H54 (cell line): ENCODE measurements at places on chromosomes 11 and 22.

GRCh38 chr22:16955678-16956210 lies 52.3 kb downstream of the GAB4 start:
- DNase-seq: no peak

- no peak for DNase-seq
Measured at GRCh38 chr11:110130642-110131238, 37.5 kb downstream of the ZC3H12C start.

GRCh38 chr22:44210722-44211121 lies 30.0 kb downstream of the PARVG start:
- DNase-seq: no peak

GRCh38 chr22:23849009-23850006 lies 8.4 kb upstream of the SLC2A11 start:
- peak; percentile 80 for DNase-seq

DNA sequence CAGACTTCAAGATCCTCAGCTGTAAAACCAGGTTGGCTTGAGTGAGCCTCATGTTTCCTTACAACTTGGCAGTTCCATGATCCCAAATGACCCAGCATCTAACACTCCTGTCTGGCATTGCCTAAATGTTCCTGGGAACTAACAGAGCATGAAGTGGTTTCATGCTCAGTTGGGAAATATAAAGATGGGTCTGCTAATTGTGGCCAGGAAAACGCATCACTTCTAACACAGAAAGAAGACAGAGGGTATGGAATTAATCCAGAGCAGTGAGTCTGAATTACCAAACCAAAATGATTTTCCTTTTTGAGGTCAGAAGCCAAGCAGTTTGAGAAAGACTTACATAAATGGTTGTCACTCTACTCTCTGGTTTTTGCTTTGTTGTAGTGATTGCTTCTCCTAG lies 60.5 kb upstream of the MMP13 start:
- no peak for DNase-seq

GRCh38 chr11:119759324-119759723 lies 30.3 kb upstream of the NECTIN1 start:
- peak; percentile 55 for DNase-seq

- DNase-seq: peak; percentile 78
Measured at GRCh38 chr11:45102810-45103621, 43.4 kb upstream of the PRDM11 start.

- DNase-seq: no peak
Measured at GRCh38 chr22:39431821-39432251, 25.0 kb upstream of the MGAT3 start.

DNA sequence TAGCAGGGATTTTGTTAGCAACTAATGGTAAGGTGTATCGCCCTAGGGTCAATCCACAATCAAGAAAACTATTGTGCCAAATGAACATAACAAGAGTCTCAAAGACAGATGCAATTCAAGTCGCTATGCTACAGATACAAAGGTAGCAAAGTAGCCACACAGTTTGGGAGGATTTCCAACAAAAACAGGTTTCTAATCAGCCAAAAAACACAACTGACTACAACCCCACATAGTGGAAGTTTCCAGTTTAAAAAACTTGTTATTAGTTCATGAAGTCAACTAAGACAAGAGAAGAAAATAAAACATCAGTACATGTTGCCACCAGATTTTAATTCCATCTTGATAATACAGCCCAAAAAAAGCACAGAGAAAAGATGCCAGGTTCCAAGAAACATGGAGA lies 38.0 kb downstream of the MYH9 start:
- no peak for DNase-seq

DNA sequence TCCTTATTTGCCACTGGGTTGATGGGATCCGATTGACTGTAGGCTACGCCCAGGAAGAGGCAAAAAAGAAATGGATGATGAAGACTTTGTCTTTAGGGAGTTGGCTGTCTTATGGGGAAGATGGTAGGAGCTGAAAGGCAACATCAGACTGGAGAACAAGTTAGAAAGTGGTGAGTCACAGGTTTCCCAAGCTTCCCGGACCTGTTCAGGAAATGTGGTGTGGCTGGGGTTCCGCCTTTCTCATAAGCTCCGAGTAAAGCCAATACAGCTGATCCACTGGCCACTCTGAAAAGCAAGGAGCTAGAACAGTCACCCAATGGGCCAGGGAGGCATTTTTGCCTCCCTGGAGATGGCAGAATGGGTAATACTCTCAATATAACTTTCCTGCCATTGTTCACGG lies 194.5 kb downstream of the SNX19 start:
- no peak for DNase-seq

- DNase-seq: no peak
Measured at GRCh38 chr22:31253949-31254348, 38.3 kb downstream of the PIK3IP1 start.

GRCh38 chr11:64121663-64122410 lies 44.1 kb downstream of the MACROD1 start:
- peak; percentile 65 for DNase-seq

DNA sequence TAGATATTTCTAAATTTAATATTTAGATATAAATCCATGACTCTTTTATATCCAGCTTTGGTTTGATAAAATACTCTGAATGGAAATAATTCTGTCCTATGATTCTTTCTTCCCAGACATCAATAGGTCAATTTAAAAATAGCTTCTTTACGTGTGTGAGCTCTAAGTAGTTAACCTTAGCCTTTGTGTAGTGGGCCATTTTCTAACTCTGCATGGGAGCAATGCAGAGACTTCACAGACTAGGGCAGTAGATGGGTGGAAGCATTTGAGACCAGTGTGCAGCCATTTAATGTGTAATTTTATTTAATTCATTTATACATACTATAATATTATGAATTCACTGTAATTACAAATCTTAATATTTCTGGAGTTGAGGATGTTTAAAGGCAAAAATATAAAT lies 23.8 kb downstream of the GAS2 start:
- DNase-seq: no peak

DNA sequence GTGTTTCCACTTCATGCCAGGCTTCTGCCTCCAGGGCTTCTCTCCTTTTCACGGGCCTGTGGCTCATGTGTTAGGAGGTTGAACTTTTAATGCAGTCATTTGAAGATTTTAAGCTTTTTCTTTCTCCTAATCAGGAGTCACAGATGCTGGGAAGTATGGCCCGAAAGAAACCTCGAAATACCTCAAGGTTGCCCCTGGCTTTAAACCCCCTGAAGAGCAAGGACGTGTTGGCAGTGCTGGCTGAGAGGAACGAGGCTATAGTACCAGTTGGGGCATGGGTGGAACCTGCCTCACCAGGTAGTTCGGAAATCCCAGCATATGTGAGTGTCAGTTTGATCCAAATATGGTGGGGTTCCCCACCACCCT lies 571 bp downstream of the CCDC15 start:
- DNase-seq: no peak

DNA sequence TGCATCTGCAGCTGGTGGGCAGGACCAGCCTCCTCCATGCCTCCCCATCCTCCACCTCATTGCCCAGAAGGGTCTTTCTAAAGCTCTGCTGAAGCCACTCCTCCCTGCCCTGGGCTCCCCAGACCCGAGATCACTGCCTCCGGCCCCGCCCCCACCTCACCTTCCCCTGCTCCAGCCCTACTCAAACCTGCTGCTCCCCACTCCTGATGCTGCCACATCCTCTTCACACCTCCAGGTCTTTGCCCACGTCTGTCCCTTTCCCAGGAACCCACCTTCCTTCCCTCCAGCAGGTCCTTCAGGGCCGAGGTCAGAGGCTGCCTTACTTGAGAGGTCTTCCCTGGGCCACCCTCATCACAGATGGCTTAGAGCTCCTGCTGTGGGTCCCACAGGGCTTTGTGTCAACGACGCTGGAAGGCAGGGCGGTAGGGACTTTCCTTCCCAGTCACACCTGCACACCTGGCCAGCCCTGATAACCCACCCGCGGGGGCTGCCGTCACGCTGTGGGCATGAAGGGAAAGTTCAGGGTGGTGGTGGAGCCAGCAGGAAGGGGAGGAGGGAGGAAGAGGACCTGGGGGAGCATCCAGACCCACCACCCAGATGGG lies 11.9 kb downstream of the WNT7B start:
- no peak for DNase-seq

DNA sequence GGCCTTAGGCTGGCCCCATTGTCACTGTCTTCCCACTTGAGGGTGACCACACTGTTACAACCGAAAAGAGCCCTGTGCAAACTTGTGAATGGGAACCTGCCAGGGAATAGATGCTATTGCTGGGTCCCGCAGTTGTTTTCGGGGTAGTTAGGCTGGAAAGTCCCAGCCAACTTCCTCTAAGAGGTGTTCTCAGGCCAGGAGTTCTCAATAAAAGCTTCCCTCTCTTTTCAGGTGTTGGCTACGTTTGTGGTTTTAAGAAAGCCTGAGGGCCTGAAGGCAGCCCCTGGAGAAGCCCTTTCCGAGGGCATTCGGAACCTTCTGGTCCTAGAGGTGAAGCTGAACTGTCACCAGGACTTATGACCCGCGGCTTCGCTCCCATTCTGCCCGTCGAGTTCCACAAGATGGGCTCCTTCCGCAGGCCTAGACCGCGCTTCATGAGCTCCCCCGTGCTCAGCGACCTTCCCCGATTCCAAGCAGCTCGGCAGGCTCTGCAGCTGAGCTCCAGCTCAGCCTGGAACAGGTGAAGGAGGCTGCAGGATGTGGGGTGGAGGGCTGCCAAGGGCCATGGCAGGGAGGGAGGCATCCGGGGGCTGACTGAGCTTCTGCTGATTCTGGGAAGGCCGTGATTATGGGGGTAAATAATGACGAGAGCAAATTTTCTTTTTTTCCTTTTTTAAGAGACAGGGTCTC lies 104.8 kb downstream of the PRR5L start:
- DNase-seq: no peak

- no peak for DNase-seq
Measured at GRCh38 chr11:47276923-47277322, 7.0 kb downstream of the MADD start.

- DNase-seq: no peak
Measured at GRCh38 chr11:57868491-57868890, 106.9 kb downstream of the CTNND1 start.

DNA sequence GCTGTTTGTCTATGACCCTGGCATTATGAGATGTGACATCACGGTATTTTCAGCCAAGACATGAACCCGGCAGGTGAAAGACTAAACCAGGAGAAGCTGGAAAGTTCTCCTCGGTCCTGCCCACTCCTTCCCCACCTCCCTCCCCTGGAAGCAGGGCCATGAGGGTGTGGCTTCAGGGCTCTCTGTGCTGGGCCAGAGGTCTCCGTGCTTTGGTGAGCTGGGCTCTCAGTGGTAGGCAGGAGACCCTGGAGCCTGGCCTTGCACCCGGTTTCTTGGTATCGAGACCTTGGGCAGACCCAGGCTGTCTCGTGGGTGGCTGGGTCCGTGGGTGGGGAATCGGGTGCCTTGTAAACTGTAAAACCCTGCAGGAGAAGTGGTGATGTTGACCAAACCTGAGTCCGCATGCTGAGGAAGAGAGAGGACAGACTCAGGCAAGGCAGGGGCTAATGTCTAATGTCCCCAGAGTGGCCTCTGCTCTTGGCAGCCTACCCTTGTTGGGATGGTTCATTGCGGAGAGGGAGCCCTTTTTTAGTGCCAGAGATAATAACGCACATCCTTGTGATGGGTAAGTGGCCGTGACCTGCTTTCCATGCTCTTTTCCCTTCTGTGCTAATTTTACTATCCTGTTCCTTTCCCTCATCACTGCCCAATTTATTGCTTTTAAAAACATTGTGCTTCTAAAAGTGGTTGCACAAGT lies 48.6 kb upstream of the PARVG start:
- no peak for DNase-seq

DNA sequence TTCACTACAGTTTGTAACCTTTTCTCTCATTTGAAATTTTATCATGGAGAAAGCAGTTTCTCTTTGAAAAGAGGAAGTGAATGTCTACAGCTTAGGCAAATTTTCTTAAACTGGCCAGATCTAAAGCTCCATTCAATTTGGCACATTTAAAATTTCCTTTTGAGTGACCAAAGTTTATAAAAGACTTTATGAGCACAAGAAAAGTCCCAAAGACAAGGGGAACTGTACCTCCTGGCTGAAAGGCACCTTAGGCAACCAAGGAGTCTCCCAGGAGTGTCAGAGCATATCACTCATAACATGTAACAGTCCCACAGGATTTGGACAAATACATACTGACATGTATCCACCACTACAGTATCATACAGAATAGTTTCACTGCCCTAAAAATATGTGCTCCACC lies 41.3 kb downstream of the NARS2 start:
- DNase-seq: no peak

- DNase-seq: peak; percentile 71
Measured at GRCh38 chr22:46515208-46516111, 22.0 kb downstream of the CELSR1 start.

DNA sequence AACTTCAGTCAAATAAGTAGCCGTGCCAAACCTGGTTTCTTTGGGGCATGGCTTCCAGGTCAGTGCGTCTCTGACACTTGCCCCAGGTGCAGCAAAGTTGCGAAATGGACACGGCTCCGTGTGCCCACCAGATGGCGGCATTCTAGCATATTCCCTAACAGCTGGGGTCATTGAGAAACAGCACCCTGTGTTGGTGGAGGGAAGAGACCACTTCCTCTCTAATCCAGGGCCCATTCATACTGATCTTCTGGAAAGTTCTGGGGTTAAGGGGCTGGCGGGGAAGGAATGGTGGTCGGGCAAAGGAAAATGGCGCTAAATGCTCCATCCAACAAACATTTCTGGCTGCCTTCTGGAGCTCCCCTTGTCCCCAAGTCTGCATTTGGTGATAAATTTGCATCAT lies 141.2 kb upstream of the TIMP3 start:
- peak; percentile 33 for DNase-seq

- peak; percentile 6 for DNase-seq
Measured at GRCh38 chr11:77411137-77411707, 62.7 kb downstream of the PAK1 start.

- no peak for DNase-seq
Measured at GRCh38 chr11:86370171-86370570, 4.5 kb upstream of the CCDC81 start.
